ENCODE measurements at places on chromosomes 13 and 19.

- no peak for DNase-seq
Measured at GRCh38 chr19:42242069-42242511, 312 bp downstream of the GSK3A start.

DNA sequence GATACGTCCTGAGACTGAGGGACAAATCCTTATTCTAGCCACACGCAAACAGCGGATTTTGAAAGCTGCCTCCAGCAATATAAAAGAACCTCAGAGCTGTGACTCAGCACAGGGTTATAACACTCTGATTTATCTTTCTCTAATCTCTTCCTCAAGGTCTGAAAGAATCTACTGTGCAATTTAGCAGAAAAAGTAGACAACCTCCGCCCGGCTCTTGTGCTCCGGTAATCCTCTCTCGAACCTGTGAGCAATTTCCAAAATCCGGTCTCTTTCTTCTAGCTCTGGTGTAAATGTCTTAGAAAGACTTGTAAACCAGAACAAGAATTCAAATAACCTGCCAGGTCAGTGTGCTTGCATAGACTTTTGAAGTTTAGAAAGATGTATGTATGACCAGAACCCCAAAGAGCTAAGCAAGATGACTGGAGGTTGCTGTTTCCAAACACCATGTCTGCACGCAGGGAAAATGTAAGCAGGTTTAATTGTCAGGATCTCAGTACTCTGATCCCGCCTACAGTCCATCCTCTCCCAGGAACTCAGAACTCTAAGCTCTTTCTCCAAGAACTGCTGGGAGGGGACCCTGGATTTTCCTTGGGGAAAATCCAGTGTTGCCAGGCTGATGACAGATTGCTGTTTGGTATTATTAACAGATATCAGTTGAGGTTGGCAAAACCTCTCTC lies 338.1 kb downstream of the RFC3 start:
- no peak for DNase-seq

DNA sequence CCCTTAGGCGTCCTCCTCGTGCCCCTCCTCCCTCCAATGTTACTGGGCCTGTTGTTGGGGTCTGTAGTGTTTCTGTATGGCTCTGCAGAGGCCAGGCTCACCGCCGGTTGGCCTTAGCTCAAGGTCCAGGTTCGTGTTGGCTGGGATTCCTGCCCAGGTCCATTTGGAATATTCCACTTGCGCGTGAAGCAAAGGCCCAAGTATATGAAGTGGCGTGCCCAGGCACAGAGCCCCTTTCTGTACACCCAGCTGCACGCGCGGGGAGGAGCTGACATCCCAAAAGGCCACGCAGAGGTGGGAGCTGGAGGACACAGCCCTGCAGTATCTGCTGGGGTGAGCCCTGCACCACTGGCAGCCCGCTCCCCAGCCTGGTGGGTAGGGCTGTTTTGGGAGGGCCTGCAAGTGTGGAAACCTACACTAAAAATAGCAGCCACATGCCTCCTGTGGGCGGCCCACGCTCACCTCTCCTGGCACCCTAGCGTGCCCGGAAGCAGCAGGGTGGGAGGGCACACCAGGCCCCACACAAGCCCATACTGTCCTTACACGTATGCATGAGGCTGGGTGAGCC lies 30.2 kb downstream of the CRTC1 start:
- peak; percentile 46 for DNase-seq

GRCh38 chr19:4327877-4328242 lies 10.8 kb downstream of the STAP2 start:
- DNase-seq = no peak

GRCh38 chr19:34505321-34506025 lies 23.9 kb downstream of the WTIP start:
- no peak for DNase-seq

DNA sequence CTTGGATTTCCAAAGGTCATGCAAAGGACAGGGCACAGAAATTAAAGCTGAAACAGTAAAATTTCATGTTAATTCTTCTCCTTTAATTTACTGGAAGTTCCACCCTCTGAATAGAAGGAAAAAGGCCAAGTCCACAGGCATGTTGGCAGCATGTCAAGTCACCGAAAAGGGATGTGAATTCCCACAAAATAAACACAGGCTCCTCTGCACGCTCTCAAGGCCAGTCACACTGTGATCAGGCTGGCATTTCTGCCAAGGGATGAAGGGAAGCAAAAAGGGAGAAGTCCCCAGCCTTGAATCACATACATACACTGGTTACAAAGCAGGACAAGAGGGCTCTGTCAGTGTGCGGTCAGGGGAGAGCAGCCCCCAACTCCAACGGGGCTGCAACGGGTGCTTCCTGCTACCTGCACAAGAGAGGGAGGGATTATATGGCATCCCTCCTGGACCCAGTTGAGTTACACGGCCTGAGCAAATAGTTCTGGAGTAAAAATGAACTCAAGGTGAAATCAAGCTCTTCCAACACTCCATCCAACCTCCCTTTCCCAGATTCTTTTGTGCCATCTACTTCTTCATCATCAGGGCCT lies 6.9 kb downstream of the DCLK1 start:
- no peak for DNase-seq

GRCh38 chr13:97436845-97437244 lies 2.9 kb downstream of the RAP2A start:
- no peak for DNase-seq

DNA sequence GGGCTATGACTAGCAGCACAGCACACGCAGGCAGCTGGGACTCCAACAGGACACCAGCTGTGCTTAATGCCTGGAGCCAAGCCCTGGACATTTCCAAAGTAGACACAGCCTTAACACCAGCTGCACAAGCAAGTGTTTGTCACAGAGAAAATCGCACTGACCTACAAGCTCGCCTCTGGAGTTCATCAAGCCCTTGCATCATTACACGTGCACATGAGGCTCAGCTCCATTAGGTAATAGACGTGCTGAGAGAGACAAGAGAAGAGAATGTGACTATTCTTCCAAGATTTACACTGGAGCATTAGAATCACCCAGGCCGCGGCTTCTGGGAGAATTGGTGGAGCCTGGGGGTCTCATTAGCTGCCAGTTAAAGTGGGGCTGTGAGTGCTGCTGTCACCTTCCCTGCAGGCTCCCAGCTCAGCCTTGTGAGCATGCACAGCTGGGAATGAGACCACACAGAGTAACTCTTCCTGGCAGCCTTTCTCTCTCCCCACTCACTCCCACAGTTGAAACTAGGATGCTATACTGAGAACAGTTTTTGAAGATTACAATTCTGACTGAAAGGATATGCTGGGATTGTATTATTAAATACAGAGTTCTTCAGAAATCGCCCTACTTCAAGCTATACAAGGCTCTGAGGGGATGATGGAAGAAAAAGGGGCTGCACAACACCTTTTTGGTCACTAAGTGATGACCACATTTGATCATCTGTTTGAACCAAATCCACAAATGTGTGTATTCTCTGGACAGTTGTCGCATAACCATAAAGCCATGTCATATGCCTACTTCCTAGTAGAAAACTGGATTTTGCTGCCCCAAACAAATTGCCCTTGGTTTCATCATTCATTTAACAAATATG lies 10.5 kb downstream of the STOML3 start:
- DNase-seq = peak; percentile 26

DNA sequence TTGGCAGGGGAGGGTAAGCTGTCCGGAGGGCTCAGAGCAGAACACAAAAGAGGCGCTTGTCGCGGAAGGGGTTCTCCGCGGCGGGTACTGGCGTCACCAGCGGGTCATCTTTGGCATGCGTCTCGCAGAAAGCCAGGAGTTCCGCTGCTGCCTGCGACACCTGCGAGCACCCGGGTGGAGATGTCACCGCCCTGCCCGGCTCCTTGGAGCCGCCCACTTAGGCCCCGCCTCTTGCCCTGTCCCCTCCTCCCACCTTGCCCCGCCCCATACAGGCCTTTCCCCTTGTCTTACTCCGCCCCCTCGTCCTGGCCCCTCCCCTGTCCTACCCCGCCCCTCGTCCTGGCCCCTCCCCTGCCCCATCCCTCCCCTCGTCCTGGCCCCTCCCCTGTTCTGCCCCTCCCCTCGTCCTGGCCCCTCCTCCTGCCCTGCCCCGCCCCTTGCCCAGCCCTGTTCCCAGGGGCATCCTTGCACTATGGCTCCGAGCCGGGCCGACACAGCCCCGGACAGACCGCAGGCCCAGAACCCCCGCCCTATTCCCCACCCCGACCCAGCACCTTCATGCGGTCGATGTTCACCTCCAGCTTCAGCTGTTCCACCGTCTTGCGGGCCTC lies 1.9 kb downstream of the GNG8 start:
- DNase-seq = peak; percentile 83

DNA sequence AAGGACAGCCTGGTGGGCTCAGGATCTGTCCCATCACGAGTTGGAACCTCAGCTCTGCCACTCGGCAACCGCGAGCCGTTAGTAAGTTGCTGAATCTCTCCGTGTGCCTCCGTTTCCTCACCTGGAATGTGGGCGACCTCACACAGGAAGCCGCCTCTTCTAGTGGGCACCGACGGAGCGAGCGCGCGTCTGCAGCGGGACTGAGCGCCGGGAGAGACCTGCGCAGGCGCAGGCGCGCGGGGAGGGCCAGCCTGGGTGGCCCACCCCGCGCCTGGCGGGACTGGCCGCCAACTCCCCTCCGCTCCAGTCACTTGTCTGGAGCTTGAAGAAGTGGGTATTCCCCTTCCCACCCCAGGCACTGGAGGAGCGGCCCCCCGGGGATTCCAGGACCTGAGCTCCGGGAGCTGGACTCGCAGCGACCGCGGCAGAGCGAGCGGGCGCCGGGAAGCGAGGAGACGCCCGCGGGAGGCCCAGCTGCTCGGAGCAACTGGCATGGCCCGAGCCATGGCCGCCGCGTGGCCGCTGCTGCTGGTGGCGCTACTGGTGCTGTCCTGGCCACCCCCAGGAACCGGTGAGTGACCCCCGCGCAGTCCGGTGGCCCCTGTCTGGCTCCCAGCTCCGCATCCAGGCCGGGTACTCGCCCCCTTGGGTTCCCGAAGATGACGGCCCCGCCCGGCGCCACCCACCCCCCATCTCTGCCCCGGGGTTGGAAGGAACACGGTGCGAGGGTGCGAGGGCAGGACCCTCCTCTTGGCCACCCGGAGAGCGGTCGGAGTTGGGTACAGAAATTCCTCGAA lies at the start of gene PVR:
Gene PVR, plus strand, starts transcription at position 306 of the 797 bp plus-strand sequence. Its CDS starts 187 bp downstream, at position 493.
- peak; percentile 53 for DNase-seq

GRCh38 chr13:107461751-107462150 lies 753.6 kb downstream of the LIG4 start:
- DNase-seq = no peak

DNA sequence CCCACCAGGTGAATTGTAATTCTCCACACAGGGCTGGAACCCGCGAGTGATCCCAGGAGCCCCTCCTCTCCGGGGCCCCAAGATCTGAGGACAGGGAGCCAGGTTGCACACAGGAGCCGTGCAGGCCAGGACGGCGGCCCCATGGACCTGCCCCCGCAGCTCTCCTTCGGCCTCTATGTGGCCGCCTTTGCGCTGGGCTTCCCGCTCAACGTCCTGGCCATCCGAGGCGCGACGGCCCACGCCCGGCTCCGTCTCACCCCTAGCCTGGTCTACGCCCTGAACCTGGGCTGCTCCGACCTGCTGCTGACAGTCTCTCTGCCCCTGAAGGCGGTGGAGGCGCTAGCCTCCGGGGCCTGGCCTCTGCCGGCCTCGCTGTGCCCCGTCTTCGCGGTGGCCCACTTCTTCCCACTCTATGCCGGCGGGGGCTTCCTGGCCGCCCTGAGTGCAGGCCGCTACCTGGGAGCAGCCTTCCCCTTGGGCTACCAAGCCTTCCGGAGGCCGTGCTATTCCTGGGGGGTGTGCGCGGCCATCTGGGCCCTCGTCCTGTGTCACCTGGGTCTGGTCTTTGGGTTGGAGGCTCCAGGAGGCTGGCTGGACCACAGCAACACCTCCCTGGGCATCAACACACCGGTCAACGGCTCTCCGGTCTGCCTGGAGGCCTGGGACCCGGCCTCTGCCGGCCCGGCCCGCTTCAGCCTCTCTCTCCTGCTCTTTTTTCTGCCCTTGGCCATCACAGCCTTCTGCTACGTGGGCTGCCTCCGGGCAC lies 3.9 kb downstream of the FFAR1 start:
- DNase-seq = no peak

- DNase-seq = peak; percentile 34
Measured at GRCh38 chr19:29678484-29679106, 13.3 kb downstream of the PLEKHF1 start.

GRCh38 chr19:35117116-35117515 lies 1.5 kb downstream of the FXYD3 start:
- DNase-seq = no peak

- DNase-seq = no peak
Measured at GRCh38 chr19:10796653-10797052, 39.4 kb downstream of the TMED1 start.

GRCh38 chr19:41351339-41352245 lies 2.1 kb downstream of the TGFB1 start:
- DNase-seq = peak; percentile 76

DNA sequence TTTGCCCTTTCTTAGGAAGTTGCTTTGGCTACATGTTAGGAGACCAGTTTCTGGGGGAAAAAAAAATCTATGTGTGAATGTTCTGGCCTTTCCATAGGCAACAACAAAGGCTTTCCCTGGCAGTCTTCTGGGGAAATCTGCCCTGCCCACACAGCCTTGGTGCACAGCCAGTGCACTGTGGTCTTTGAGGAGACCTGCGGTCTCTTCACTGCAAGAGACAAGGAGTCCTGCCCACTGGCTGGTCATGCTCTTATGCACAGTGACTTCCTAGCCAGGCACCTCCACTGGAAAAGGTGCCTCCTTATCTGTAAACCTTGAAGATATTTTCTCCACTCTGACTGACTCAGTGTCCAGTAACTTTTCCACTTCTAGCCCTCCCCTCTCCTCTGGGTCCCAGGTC lies 155.1 kb downstream of the SUCLA2 start:
- no peak for DNase-seq

DNA sequence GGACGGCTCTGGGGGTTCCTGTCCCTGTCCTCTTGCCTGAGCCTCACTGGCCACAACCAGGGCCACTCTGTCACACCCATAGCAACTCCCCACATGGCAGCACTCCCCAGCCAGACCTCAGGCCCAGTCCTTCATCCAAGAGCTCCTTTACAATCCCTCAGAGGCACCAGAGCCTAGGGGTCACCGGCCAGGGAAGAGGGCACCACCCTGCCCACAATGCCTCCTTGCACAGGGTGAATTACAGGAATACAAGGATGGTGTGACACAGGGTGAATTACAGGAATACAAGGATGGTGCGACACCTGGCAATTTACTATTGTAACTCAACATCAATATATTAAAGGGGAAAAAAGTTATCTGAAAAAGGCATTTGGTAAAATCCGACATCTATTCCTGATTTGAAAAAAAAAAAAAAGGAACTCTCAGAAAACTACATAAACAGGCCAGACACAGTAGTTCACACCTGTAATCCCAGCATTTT lies 16.5 kb downstream of the MIER2 start:
- DNase-seq = no peak

GRCh38 chr19:8332976-8333766 lies 9.9 kb downstream of the KANK3 start:
- no peak for DNase-seq

Data from head of caudate nucleus (tissue), 42 donors.